NCI-H1417 treated with DMSO at 0.1 percent for 48 hours (cell line): ENCODE measurements at places on chromosomes 2 and 18.

DNA sequence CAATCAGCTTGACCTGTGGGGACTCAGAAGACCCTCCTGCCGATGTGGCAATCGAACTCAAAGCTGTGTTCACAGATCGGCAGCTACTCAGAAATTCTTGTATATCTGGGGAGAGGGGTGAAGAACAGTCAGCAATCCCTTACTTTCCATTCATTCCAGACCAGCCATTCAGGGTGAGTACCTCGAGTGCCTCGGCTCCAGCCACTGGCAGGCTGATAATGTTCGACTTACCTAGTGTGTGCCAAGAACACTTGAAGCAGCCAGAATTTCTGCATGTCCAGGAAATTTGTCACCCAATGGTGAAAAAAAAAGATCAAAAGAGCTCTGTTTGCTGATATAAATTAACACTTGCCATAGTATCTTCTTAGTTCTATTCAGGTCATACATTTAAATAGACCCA lies 2.3 kb downstream of the LGALSL start:
- no peak for DNase-seq

- no peak for DNase-seq
These were observed 95.6 kb upstream of the CTDP1 start for GRCh38 chr18:79583984-79584401.

GRCh38 chr2:37798315-37799005 lies 126.6 kb upstream of the RMDN2 start:
- no peak for DNase-seq

- DNase-seq, result no peak
These were observed 57.8 kb upstream of the FAM237A start for GRCh38 chr2:206584323-206585116.
